ENCODE measurements at places on chromosomes 5 and 9. TPM values are rescaled to one million over a fixed set of nuclear protein-coding genes. Genes with fewer than 3 reads are reported as not detected.

GFRA3 gene
- 0.16 TPM for total RNA-seq

- no peaks in the 10 kb centered on the region for H3K27me3 ChIP-seq
- no peak overlapping the region for H3K27ac ChIP-seq
- no peaks in the 10 kb centered on the region for H3K4me1 ChIP-seq
Measured at GRCh38 chr9:7704543-7704942, 95.0 kb downstream of the DMAC1 start.

DNA sequence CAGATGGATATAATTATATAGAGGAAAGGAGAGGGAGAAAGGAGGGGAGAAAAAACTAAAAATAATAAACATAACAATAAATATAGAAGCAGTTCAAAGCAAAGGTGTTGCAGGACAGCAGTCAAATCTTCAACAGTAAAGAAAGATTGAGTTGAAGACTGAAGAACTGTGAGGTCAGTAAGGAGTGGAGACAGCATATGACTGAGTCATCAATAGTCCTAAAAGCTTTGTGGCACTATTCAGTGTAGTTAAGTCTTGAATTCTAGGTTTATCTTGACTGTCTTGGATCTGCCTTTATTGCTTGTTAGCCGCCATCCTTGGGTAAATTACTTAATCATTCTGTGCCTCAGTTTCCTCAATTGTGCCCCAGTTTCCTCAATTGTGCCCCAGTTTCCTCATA is 137.0 kb downstream of the MRPS30 start:
- H3K36me3 ChIP-seq = no peaks in the 10 kb centered on the region
- H3K27me3 ChIP-seq = no peaks in the 10 kb centered on the region
- H3K4me3 ChIP-seq = no peak overlapping the region
- no peak overlapping the region for H3K27ac ChIP-seq

GRCh38 chr5:59130431-59130830 is 547.6 kb downstream of the RAB3C start:
- peaks cover 46% of the 10 kb centered on the region for H3K4me1 ChIP-seq
- H3K4me3 ChIP-seq = no peak overlapping the region
- no peaks in the 10 kb centered on the region for H3K27me3 ChIP-seq
- H3K27ac ChIP-seq = no peak overlapping the region

- H3K36me3 ChIP-seq = no peaks in the 10 kb centered on the region
- no peak overlapping the region for H3K4me3 ChIP-seq
- no peak for DNase-seq
- H3K27ac ChIP-seq = no peak overlapping the region
- no peaks in the 10 kb centered on the region for H3K27me3 ChIP-seq
Measured at GRCh38 chr5:104111632-104112031, 549.0 kb upstream of the NUDT12 start.

DNA sequence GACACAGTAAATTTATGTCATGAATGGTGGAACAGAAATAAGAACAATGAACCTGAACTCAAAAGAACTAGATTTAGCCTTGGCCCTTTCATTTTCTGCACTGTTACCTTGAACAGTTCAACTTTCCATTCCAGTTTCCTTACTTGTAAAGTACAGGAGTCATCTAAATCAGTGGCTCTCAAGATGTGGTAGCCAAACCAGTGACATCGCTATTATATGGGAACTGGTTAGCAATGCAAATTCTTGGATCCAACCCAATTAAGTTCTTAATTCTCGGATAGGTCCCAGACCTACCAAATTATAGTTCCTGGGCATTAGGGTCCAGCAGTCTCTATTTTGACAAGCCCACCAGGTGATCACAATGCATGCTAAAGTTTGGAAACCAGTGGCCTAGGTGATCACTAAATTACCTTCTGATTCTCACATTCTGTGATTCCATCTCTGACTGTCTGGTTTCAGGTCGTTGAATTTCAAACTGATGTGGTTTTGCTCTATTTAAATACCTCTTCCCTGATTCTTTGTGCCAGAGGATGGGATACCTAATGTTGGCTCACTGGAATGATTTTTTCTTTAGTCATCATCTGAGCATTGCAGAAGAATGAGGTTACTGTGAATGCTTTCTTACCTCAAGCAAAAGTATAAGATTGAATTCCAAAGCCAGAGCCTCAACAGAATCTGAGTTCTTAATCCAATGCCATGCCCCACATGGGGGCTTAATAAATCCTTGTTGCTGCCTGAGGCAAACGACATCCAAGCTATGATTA is 253.8 kb downstream of the ENC1 start:
- no peak overlapping the region for H3K27ac ChIP-seq
- H3K27me3 ChIP-seq = no peaks in the 10 kb centered on the region
- DNase-seq = no peak

SPATA31E1 gene
- not detected for total RNA-seq

GRCh38 chr5:80216753-80217596 is 38.9 kb downstream of the SERINC5 start:
- peaks cover 80% of the 10 kb centered on the region for H3K4me1 ChIP-seq
- H3K27me3 ChIP-seq = no peaks in the 10 kb centered on the region
- peak overlapping the region; percentile 54 for H3K4me3 ChIP-seq
- H3K27ac ChIP-seq = peak overlapping the region; percentile 76

TAF11L8 gene
- total RNA-seq = not detected

IL13 gene
- total RNA-seq = 1.4 TPM

DNA sequence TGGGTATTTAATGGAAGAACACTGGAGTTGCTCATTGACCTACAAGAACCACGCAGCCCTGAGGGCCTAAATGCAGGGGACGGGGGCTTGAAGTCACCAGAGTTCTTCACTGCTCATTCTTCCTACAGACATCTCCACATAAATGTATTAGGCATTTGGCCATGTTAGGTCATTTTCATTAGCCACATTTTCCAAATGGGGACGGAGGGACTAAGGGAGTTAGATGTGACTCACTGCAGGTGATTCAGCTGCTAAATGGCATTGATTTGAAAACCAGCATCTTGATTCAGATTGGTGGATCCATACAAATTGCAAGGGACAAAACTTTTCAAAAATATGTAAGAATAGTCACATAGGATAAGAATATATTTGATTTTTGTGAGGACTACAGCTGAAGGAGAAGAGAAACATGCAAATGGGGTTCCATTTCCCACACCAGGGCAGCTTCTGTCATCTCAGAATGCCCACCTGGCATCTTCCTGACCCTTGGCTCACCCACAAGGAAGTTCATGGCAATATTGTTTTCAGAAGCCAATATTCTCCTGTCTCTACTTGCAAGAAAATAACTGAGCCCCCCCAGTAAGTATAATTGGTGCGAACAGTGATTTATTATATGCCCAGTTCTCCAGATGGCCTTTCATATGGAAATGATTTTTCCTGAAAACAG is 264.8 kb downstream of the DOCK8 start:
- no peaks in the 10 kb centered on the region for H3K4me1 ChIP-seq
- no peak for DNase-seq
- no peak overlapping the region for H3K27ac ChIP-seq
- peaks cover 4% of the 10 kb centered on the region for H3K36me3 ChIP-seq
- no peak overlapping the region for H3K4me3 ChIP-seq

DNA sequence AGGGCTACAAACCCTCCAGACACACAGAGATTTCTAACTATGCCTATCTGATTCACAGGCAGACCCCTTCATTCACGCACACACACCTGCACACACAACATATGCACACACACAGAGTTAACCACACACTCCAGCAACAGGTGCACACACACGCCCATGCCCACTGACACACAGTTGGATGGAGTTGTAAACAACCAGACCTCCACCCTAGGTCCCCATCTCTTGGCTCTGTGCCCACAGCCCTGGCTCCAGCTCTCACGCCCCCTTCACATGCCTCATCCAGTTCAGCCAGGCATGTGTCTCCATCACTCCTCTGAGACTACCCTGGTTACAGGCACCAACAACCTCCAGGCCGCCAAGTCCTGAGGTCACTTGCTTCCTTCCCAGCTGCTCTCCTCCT is 61.1 kb downstream of the PSD2 start:
- no peak overlapping the region for H3K4me3 ChIP-seq
- H3K36me3 ChIP-seq = no peaks in the 10 kb centered on the region
- H3K27me3 ChIP-seq = no peaks in the 10 kb centered on the region
- DNase-seq = no peak

CDC20B gene
- 0.16 TPM for total RNA-seq

DNA sequence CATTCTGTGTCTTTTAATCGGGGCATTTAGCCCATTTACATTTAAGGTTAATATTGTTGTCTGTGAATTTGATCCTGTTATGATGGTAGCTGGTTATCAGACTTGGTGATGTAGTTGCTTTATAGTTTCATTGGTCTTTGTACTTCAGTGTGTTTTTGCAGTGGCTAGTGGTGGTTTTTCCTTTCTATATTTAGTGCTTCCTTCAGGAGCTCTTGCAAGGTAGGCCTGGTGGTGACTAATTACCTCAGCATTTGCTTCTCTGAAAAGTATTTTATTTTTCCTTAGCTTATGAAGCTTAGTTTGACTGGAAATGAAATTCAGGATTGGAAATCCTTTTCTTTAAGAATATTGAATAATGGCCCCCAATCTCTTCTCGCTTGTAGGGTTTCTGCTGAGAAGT is 156.9 kb downstream of the CNTLN start:
- no peaks in the 10 kb centered on the region for H3K27me3 ChIP-seq
- H3K36me3 ChIP-seq = no peaks in the 10 kb centered on the region
- H3K4me1 ChIP-seq = no peaks in the 10 kb centered on the region
- no peak for DNase-seq
- H3K27ac ChIP-seq = no peak overlapping the region

GRCh38 chr9:68804911-68805889 is 100.2 kb downstream of the PIP5K1B start:
- H3K27ac ChIP-seq = no peak overlapping the region
- no peak for DNase-seq
- H3K27me3 ChIP-seq = peaks cover 5% of the 10 kb centered on the region
- no peaks in the 10 kb centered on the region for H3K36me3 ChIP-seq

PDE8B gene
- not detected for total RNA-seq

DNA sequence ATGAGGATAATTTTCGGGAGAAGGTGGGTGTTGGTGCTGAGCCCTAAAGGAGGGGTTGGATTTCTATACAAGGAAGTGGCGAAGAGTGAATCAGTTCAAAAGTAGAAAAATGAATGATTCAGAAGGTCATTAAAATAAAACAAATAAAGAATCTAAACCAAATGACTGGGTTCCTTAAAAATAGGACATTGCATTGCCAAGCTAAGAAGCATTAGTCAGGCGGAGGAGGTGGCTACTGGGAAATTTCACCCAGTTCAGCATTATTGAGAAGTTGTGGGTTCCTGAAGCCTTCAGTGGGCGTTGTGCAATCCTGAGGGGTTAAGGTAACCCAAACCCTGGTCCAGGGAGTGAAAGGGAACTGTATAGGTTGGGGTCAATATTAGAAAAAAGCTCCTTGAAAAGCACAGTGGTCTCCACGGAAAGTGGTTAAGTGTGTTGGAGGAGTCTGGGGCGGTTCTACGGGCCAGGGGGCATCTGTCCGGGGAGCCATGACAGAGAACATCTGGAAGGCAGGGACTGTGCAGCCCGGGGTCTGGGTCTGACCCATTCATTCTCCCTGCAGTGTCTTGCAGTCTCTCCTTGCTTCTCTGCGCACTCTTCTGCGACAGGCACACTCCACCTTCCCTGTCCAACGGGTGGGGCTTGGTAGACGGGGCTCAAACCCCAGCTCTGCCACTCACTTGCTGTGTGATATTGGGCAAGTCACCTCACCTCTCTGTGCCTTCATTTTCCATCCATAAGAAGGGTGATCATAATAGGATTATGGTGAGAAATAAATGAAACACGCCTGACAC is 27.6 kb upstream of the DUSP1 start:
- H3K36me3 ChIP-seq = no peaks in the 10 kb centered on the region
- no peaks in the 10 kb centered on the region for H3K27me3 ChIP-seq
- H3K4me1 ChIP-seq = peaks cover 9% of the 10 kb centered on the region
- no peak for DNase-seq
- no peak overlapping the region for H3K27ac ChIP-seq

SLC36A3 gene
- not detected for total RNA-seq

GRCh38 chr5:181239062-181239663 is 4.5 kb downstream of the RACK1 start:
- H3K27me3 ChIP-seq = no peaks in the 10 kb centered on the region
- peak overlapping the region; percentile 30 for H3K4me3 ChIP-seq
- DNase-seq = no peak
- peak overlapping the region; percentile 64 for H3K27ac ChIP-seq

OR13J1 gene
- not detected for total RNA-seq

NPR3 gene
- total RNA-seq = not detected
